Effector CD4-positive, alpha-beta T cell (primary cell): ENCODE measurements at places on chromosomes 7 and 10.

- DNase-seq: no peak
Measured at GRCh38 chr7:80640846-80641245, 2.4 kb downstream of the CD36 start.

DNA sequence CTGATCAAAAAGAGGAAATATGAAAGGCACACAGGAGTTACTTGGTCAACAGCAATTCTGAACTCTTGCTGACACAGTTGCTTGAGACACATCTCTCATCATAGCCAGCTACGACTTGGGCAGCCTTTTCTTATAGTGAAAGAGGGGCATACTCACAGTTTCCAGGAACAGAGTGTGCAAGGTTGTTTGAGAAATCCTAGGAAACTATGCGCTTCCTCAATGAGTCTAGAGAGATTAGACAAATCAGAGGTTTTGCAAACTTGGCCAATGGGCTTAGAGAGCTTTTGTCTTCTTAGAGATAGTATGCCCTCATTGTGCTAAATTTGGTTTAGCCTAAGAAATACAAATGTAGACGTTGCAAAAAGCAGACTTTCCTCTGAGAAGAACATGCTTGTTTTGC lies 370.4 kb downstream of the HGF start:
- DNase-seq: no peak

- DNase-seq: no peak
Measured at GRCh38 chr10:90787393-90788198, 70.2 kb downstream of the HTR7 start.

DNA sequence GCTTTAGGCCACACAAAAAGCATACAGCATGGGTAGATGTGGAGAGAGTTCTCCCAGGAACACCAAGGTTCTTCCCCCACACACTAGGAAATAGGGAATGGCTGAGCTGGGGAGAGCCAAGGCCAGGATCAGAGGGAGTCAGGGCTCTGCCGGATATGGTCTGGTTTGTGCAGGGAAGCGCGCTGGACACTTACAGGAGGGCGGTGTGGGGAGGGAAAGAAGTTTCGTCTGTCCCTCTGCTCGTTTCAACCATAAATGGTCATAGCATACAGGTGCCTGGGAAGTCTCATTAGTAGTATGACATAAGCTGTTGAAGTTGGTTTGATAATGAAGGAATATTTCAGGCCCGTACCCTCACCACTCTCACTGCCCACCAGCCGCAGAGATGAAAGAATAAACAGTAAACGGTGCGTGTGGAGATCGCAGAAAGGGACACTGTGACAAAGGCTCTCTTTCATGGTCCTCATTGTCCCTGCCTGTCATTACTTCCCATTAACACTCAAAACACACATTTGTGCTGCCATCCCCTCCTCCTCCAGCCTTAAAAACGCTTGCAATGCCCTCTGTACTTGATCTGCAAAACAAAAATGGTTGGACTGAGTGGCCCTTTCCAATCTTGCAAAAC lies 207.2 kb downstream of the CELF2 start:
- no peak for DNase-seq

GRCh38 chr10:30178356-30178964 lies 119.1 kb upstream of the JCAD start:
- DNase-seq: no peak

DNA sequence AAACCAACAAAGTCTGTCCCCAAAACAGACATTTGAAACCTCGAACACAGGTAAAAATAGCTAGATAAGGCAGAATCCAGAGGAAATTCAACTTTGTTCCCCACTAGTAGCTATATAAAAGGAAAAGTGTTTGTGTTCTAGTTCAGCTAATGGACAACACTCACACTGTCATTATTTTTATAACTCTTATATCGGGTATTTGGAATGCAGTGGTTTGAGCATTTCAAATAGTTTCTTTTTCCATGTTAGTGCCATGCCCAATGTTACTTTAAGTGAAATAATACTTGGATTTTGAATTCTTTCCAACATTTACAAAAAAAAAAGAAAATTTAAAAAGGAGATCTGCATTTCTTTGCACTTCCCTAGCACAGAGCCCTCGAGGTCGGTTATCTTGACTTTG lies 213.6 kb downstream of the DOCK4 start:
- DNase-seq: no peak

GRCh38 chr7:85714043-85714578 lies 527.3 kb upstream of the SEMA3D start:
- no peak for DNase-seq

DNA sequence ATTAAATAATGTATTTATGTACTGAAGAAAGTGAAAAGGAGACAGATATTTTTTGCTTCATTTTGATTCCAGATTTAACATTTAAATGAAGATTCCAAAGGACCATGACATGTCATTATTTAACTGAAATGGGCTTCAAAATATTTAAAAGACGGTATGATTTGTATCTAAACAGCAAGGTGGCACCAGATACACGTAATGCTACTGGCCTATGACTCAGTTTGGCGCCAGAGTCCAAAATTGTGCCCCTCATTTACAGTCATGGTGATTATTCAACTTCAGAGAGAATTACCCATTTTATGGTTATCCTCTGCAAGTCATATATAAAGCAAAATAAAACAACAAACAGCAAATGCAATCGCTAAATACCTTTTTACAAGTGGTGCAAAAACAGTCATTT lies 94.5 kb downstream of the ETV1 start:
- no peak for DNase-seq
